ENCODE measurements at places on chromosomes 7 and 10.

DNA sequence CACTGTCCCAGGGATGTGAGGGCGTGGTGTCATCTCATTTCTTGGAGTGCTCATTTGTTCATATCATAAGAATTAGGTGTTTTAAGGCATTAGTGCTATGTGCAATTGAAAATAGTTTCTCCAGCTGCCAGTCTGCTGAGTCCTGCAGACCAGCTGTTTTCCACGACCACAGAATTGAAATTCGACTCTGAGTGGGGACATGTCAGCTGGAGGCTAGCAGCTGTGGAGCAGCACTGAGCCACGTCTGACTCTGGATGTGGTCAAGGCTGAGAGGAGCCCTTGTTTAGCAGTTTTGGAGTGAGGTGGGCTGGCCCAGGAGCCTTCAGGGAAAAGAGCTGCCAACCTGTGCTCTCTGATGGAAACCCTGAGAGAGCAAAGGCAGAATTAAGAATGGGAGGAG lies 156.3 kb upstream of the GRB10 start:
- peak; percentile 5 for DNase-seq

GRCh38 chr7:113912876-113913275 lies 5.9 kb downstream of the PPP1R3A start:
- no peak for DNase-seq

DNA sequence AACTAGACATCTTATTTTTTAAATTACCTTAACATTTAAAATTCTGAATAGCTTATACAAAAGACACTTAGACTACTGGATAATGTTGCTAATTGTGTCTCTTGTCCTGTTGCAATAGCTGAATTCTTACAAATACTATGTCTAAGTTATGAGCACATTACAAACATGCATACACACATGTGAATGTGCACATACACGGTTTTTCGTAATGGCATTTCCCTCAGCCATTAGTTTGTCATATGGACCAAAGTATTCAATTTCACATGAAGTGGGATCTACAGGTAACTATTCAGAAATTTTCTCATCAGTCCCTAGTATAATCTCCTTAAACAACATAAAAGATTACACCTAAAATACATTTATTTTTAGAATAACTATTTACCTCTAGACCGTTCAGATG lies 178.6 kb upstream of the BET1 start:
- no peak for DNase-seq

DNA sequence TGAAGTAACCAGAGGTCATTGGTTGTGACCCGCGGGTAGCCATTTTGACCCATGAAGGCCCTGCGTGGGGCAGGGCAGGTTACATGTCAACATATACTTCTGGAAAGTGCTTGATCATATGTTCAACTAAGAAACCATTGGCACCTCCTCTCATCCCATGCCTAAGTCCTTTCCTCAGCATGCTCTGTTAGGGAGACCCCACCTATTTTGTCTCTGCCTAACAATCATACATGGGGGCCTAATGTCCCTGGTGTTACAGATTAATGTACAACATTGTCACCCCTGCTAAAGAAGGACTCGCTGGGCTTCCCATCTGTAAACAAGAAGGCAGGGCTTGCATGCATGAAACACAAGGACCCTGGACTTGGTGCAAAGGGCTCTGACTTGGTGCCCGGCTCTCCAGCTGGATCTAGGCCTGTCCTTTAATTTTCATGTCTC lies 133.7 kb upstream of the TNS3 start:
- no peak for DNase-seq

DNA sequence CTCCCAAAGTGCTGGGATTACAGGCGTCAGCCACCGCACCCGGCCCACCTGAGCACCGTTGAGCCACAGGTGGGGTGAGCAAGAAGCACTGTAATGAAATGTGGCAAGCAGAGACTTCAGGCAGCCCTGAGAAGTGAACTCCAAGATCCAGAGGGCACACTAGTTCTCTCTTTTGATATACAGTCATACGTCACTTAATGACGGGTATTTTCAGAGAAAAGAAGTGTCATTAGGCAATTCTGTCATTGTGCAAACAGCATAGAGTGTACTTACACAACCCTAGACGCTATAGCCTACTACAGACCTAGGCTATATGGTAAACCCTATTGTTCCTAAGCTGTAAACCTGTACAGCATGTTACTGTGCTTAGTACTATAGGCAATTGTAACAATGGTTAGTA lies 7.9 kb downstream of the PANK1 start:
- no peak for DNase-seq

DNA sequence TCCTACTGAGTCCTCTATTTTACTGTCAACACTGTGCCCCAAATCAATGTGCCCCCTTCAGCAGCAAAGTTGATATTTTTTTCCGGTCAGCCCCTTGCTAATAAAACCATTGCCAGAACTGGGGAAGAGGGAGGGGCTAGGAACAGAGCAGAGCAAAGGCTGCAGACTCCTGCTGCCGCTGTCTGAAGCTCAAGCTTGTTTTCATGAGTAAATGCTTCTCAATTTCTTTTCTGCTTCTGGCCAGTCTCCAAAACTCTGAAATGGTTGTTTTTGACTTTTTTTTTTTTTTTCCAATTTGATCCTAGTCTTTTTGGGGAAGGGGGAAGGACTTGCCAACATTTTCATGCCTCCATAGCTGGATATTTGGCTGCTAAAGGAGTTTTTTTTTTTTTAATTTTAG lies 26.7 kb upstream of the PROSER2 start:
- DNase-seq, result no peak

GRCh38 chr10:123901621-123902020 lies 10.0 kb upstream of the CPXM2 start:
- DNase-seq, result peak; percentile 19

GRCh38 chr7:151896086-151896485 lies 19.2 kb upstream of the PRKAG2 start:
- no peak for DNase-seq

DNA sequence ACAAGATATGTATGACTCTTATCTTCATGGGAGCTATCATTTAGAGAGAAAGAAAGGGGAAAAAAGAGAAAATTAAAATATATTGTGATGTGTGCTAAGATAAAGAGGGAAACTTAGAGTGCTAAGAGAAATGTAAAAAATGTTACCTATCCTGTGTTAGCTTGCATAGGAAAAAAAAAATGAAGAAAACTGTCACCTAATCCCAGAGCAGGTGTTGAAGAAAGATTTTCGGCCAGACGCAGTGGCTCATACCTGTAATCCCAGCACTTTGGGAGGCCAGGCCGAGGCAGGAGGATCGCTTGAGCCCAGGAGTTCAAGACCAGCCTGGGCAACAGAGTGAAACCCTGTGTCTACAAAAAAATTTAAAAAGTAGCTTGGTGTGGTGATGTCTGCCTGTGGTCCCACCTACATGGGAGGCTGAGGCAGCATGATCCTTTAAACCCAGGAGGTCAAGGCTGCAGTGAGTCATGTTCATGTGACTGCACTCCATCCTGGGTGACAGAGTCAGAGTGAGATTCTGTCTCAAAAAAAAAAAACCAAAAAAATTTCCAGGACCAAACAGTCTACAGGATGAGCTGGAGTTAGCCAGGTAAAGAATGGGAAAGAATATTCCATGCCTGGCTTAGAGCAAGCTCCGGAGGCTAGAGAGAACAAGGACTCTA lies 2.4 kb upstream of the MKLN1 start:
- no peak for DNase-seq

DNA sequence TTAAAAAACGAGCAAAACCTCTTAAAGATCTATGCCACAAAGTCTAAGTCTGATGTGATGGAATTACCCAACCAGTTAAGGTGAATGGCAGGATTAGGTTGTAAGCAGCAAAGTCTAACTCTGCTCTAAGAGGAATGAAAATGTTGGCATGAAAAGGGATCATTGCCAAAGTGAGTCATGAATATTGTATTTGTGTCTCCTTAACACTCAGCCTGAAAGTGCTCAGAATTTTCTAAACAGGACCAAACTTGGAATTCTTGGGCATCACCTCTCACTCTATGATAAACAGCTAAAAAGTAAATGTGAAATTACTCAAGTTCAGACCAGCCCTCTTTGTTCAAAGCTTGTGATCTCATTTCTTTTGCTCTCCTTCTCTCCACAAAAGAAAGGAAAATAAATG lies 27.0 kb downstream of the PPP1R3A start:
- DNase-seq, result no peak

DNA sequence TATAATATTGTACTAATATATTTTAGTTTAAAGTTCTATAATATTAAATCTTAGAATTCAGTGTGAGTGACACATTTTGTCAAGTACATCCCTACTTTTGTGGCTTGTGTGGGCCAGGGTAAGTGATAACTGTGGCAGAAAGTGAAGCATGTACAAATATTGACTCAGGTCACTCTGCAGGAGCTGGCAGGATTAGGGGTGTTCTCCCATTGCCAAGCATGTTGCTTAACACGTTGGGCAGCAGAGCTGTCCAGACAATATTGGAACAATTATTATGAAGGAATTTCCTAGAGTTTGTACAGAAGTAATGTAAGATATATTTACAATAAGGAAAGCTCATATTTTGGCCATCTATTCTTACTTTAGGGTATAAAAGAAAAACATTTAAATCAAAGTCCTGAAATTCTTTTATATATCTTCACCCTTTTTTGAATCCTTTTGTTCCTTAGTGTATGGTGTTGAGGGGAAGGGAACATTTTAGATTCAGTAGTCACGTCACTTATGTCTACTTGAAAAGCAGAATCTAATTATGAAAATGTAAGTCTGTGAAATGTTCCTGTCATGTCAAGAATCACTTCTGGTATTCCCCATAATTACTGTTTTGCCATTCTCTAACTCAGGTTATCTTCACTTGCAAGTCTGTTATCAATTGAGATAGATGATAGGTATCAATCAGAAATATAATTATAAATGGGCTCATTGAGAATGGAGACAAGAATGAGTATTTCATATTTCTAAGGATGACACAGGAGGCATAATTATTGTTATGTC lies 4.0 kb downstream of the HDAC9 start:
- no peak for DNase-seq

- DNase-seq, result no peak
Measured at GRCh38 chr10:101031796-101032636, 982 bp downstream of the SFXN3 start.

DNA sequence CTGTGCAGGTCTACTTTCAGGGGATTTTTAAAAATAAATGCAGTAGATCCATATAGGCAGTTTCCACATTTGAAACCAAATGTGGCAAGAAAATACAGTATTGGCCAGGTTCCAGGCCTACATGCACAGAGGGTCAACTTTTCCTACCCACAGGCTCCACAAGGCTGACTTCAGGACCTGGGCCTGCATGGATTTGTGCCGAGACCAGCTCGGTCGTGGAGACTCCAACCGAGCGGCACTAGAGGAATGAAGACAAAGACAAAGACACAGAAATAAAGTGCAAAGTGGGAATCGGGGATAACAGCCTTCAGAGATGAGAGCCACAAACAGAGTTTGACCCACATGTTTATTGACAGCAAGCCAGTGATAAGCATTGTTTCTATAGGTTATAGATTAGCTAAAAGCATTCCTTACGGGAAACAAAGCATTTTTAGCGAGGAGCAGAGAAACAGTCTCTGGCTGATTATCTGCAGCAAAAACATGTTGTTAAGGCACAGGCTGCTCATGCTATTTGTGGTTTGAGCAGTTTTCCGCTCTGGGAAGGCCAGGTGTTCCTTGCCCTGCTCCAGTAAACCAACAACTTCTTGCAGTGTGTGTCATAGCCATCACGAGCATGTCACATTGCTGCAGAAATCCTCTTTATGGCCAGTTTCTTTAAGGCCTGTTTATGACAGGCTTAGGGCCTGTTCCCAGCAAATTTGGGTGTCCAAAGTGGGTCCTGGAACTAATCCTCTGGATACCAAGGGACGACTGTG lies 52.6 kb downstream of the ZNF37A start:
- no peak for DNase-seq

- no peak for DNase-seq
Measured at GRCh38 chr7:18566205-18566604, 70.7 kb downstream of the HDAC9 start.

DNA sequence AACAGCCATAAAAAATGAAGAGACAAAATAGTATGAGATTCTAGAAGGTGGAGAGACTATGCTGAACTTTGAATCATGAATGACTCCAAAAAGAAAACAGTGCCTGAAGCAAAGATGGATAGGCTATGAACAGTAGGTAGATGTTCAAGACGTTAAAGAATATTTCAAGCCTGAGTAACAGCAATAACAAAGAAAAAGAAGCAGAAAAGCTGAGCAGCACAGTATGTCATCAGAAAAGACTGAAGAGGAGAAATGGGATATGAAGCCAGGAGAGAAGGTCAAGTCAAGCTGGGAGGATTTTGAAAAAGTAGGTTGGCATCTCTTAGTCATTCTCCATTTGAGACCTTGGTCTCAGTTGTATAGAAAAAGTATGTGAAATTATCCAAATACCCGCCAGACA lies 484.4 kb downstream of the SORCS1 start:
- no peak for DNase-seq

- DNase-seq, result no peak
Measured at GRCh38 chr7:131094685-131095084, 233.0 kb upstream of the MKLN1 start.

GRCh38 chr7:106331441-106332175 lies 46.8 kb upstream of the NAMPT start:
- no peak for DNase-seq

GRCh38 chr7:149355390-149356048 lies 93.5 kb downstream of the ZNF783 start:
- peak; percentile 71 for DNase-seq

DNA sequence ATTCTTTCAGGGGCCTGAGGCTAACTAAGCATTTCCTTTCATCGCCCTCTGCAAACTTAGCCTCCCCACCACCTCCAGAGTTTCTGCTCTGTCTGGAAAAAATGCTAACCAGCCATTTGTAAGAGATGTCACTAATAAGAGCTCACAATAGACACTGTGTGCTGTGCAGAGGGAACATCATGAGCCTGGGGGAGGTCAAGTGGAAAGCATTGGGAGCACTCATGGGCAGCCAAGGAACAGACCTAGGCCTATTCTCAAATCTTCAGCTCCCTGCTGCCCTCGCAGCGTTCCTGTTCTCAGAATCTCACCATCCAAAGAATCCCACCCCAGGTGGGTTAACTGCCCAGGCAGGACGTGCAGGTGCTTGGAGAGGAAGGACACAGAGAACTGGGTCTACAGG lies 27.1 kb upstream of the GPAM start:
- no peak for DNase-seq

GRCh38 chr7:108590606-108591005 lies 20.9 kb downstream of the DNAJB9 start:
- no peak for DNase-seq

- DNase-seq, result no peak
Measured at GRCh38 chr10:29392376-29393021, 103.6 kb downstream of the LYZL1 start.

GRCh38 chr7:82126576-82126975 lies 317.0 kb downstream of the CACNA2D1 start:
- DNase-seq, result no peak

- no peak for DNase-seq
Measured at GRCh38 chr10:95437669-95438068, 123.5 kb downstream of the SORBS1 start.

GRCh38 chr10:72079356-72079755 lies 9.0 kb downstream of the SPOCK2 start:
- peak; percentile 77 for DNase-seq

- peak; percentile 11 for DNase-seq
Measured at GRCh38 chr7:522071-522950, 2.7 kb upstream of the PDGFA start.

DNA sequence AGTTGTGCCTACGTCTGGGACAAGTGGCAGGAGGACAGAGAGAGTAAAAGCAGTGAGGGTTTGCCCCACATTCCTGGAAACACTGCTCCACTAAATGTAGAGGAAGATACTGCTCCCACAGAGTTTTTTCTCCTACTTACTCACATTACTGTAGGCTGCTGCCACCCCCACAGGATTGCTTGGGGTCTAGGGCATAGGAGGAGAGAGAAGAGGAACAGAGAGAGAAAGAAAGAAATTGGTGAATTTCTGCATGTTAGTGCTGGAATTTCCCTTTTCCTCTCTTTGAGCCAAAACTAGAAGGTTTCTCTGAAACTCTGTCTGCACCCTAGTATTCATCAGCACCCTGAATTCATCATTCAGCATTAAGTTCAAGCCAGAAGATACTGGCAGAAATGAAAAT lies 397.9 kb downstream of the INHBA start:
- DNase-seq, result no peak

All from NCI-H524 (cell line).